Caudate nucleus (tissue), 63 donors: ENCODE measurements at places on chromosomes 12 and 14.
A peak's percentile ranks its signal among the peaks of the same experiment; 100 is the strongest.

DNA sequence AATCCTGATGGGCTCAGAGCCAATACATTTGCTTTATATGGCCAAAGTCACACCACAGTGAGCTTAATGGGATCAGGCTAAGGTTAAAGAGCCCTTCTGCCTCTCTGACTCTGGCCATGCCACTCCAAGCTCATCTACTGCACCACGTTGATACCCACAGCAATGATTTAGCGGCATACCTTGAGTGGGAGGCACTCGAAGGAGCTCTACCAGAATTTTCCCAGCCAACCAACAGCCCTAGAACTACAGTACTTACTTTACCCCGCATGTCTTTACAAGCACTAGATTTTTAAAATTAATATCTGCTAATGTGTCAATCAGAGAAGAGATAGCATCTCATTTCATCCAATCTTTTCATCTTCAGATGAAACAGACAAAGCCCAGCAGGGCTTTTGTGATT, 300.5 kb downstream of the GRIN2B start:
- DNase-seq: no peak

DNA sequence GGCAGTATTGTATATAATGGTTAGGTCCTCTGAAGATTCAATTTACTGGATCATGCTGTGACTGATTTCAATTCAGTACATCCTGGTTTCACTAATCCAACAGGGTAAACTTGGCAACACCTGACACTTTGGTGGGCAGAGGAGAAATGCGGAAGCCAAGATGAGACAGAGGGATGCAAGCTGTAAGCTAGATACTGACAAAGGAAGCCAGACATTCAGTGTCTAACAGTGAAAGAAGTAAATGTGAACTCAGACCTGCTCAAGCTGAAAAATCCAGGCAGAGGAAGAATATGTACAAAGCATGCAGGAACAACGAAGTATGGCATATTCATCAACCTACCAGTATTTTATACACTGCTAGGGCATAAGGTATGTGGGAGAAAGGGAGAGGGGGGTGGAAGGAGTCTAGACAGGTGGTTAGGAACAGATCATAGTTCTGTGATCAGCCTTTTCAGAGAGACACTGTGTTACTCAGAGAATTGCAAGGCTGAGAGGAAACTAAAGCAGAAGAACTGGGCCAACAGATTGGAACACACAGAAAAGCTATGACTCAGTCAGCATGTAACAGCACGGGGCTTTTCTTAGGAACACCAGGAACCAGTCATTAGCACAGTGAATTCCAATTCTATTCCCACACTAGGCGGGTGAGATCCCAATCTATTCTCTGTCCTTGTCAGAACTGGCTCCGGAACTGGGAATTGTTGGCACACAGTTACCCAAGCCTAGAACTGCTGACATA, 40.3 kb downstream of the NELL2 start:
- peak; percentile 46 for DNase-seq

- DNase-seq: no peak
Measured at GRCh38 chr12:124720681-124721500, 142.8 kb downstream of the SCARB1 start.

- no peak for DNase-seq
Measured at GRCh38 chr12:10563002-10563401, 50.4 kb downstream of the MAGOHB start.

DNA sequence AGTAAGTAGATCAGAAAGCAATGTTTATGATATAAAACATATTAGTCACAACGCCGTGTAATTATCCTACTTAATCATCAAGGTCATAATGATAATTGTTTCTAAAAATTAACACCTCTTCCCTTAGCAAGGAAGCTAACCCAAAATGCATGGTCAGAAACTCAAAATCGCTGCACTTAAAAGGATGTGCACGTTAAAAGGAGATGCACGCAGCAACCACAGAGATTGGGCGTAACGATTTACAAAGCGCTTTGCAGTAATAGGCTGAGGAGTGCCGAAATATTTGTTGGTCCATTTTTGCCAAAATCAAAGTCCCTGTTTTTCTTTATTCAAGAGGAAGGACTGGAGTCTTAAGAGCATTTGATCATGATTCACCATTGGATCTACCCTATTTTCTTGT, 1077.2 kb downstream of the VRK1 start:
- no peak for DNase-seq

DNA sequence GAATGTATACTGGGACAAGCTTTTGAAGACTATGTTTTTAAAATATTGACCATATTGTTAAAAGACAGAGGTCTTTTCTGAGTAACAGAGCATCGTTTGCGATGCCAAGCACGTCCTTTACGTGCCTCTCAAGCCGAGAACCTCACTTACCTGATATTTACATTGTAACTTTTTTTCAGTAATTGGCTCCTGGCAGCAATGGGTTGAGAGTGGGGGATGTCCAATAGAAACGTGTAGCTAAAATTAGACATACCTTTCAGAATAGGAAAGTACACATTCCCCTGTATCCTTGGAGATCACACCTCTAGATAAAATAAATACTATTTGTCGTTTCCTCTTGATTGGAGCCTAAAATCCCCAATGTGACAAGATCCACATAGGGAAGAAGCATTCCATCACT, 222.2 kb upstream of the RGS6 start:
- DNase-seq: no peak

GRCh38 chr12:57182918-57183575, 33.5 kb upstream of the NXPH4 start:
- peak; percentile 43 for DNase-seq

DNA sequence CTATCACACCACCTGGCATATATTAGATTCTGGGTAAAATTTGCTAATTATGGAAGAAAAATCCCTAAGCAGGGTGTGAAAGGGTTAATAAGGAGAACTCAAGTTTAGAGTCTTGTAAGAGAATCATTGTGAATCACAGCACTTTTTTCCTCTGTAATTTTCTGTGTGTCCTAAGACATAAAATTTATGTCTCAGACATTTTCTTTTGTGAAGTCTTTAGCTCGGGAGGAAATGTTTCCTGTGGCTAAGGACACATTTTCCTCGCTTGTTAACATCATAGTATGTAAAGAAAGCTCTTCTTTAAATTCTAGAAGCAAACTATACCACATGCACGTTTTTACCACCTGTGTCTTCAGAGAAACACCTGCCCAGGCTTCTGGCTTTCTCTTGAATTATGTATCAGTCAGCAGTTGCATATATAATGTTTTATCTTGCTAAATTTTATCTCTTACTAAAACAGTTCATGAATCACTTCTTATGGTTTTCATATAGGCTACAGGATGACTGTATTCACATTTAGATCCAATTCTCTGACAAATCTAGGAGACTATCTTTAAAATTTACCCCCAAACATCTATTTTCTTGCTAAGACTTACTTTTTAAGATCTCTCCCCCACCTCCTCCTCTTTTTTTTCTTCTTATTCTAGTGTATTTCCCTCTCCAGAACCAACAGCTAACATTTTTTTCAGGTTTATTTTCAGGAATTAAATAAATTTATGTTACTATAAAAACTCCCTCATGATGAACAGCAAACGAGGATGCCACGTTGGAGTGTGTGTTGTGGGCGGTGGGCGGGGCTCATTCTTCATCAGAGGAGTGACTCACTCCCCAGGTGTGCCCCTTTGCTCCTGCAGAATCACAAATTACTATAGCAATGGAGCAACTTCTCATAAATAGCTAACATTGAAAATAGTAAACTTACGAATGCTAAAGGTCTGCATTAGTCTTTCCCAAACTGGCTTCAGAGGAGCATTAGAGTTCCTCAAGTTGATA, 11.6 kb upstream of the CSRP2 start:
- no peak for DNase-seq

DNA sequence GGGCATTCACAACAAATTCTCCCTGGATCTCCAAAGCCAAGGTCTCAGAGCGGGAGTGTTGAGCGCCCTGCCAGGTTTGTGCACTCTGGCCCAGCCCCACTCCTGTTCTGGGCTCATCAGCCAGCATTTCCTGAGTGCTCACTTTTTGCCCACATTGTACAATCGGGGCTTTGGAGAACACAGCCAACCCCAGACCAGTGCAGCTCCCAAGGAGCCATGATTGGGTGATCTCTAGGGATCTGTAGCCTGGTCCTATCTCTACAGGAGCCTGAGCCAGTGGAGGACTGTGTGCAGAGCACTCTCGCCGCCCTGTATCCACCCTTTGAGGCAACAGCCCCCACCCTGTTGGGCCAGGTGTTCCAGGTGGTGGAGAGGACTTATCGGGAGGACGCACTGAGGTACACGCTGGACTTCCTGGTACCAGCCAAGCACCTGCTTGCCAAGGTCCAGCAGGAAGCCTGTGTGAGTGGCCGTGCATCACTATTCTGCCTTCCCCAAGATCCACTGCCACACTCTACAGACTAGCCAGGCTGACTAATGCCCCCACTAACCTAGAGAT, 2.8 kb downstream of the ARHGEF40 start:
- no peak for DNase-seq
